ENCODE measurements at places on chromosomes 1 and 21.

DNA sequence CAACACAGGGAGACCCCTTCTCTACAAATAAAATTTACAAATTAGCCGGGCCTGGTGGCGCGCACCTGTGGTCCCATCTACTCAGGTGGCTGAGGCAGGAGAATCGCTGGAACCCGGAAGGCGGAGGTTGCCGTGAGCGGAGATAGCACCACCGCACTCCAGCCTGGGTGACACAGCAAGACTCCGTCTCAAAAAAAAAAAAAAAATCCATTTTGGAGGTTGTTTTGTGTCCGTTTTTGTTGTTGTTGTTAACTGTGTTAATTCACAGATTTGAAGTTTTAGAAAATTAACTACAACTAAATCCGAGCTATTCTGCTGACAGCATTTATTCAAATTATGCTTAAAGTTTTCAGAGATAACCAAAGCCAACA, 618 bp downstream of the CLCC1 start:
- DNase-seq: peak; percentile 6

DNA sequence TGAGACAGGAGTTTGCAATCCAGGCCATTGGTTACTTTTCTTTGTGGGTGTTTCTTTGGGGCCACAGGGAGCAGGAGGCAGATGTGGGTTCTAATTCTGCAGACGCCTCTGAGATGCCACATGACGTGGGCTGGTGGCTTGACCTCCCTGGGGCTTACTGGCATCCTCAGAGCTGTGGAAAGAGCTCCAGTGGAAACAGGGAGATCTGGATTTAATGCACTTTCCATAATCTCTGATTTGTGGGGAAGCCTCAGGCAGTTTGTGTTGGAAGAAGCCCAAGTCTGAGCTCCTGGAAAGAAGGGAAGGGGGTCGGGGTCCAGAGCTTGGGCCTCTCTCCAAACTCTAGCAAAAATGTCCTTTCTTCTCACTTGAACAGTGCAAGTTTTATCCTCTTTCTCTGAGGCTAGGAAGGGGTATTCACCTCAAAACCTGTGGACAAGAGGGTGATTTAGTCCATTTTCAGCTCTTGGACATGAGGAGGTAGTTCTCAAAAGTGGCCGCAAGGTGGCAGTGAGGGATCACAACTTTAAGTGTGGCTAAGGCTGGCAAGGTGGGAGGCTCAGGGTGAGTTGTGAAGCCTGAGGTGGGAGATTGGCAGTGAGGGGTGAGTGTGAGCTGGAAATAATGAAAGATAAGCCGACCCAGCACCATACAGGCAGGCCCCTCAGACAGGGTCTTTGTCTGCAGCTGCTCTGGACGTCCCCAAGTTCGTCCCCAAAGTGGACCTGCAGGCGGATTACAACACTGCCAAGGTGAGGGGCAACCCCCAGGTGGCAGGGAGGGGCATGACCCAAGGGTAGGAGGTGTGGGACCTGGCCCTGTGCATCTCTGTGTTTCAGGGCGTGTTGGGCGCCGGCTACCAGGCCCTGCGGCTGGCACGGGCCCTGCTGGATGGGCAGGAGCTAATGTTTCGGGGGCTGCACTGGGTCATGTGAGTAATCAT, 9.2 kb downstream of the IKBKE start:
- no peak for DNase-seq

DNA sequence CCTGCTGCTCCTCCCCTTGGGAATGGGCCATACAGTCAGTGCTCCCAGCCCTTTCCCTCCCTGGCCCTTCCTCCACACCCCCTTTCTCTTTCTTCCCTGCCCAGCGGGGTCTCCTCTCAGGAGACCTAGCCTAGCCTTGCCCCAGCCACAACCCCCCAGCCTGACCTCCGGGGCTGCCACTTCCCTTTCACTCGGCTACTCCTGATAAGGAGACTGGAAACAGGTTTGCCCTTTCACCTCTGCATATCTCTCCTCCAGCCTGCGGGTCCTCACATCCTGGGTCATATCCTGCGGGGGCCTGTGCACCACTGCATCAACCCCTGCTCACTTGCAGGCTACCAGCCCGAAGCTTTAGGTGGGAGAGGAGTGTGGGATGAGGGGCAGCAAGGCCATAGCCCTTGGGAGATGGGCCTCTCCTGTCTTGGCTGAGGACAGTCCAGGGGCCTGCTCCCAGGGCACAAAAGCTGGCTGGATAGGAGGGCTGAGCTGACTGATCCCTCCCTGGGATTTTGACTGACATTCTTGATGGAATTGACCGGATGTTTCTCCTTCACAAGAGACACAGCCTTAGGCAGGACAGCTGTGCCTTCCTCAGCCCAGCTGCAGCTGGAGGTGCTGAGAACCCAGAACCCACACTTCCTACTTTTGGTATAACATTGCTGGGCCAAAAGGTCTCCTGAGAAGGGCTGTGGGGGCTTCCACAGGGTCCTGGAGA, 19.2 kb upstream of the ALX3 start:
- no peak for DNase-seq

DNA sequence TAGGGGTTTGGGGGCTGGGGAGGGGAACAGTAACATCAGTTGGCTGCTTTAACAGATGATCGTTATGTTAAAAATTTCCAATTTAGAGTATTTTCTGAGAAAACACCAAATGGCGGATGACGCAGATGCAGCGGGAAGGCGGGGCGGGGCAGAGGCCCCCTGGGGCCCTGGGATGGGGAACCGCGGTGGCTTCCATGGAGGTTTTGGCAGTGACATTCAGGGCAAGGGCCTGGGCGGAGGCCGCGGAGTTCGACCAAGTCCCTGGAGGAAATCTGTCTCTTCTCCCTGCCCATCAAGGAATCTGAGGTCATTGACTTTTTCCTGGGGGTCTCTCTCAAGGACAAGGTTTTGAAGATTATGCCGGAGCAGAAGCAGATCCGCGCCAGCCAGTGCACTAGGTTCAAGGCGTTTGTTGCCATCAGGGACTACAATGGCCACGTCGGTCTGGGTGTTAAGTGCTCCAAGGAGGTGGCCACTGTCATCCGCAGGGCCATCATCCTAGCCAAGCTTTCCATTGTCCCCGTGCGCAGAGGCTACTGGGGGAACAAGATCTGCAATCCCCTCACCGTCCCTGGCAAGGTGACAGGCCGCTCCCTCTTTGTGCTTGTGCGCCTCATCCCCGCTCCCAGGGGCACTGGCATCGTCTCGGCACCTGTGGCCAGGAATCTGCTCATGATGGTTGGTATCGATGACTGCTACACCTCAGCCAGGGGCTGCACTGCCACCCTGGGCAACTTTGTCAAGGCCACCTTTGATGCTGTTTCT, 310.2 kb downstream of the PTPRC start:
- no peak for DNase-seq

DNA sequence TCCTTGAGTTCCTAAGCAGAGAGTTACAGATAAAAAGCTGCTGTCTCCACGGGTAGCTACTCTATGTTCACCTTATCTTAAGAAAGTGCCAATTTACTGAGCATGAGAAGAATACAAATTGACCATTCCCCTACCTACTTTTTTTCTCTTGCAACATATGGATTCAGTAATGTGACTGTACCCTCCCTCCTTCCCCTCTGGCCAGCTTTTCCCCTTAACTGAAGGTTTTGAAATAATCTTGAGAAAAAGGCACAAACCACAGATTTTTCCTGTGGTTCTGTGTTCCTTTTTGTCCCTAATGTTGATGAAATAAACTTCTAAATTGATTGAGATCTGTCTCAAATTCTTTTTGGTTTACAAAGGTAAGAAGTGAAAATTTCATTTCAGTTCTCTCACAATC, 2.6 kb upstream of the CD2 start:
- no peak for DNase-seq

DNA sequence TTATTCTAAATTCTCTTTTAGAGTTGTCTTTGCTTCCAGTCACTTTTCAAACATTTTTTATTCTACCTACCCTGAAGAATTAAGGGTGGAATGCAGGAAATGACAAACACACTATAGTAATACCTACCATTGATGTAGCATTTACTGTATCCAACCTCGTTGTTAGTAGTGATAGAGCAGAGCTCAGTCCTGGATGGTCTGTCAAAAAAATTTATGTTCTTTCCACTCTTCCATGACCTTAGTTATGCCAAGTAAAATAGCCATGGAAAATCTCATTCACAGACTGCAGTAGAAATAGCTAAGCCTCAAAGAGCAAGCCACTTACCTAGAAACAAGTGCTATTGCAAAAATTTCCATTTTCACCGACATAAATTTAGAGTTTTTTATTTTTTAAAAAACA, 74.6 kb downstream of the CRB1 start:
- DNase-seq: no peak

GRCh38 chr1:229131243-229132105, 139.4 kb upstream of the RAB4A start:
- no peak for DNase-seq

- DNase-seq: no peak
Observed at GRCh38 chr1:246141306-246141705, 365.8 kb downstream of the SMYD3 start.

All from stimulated activated CD8-positive, alpha-beta memory T cell treated with anti-CD3 and anti-CD28 coated beads, Interleukin-12 subunit alpha, Interleukin-12 subunit beta, amount 100 ng/mL, for 4 hours (primary cell).